ENCODE measurements at places on chromosomes 3 and 15.

GRCh38 chr15:35980719-35981118, 434.8 kb upstream of the DPH6 start:
- DNase-seq: no peak

- DNase-seq: no peak
These were observed 327.5 kb downstream of the UACA start for GRCh38 chr15:70435872-70436271.

DNA sequence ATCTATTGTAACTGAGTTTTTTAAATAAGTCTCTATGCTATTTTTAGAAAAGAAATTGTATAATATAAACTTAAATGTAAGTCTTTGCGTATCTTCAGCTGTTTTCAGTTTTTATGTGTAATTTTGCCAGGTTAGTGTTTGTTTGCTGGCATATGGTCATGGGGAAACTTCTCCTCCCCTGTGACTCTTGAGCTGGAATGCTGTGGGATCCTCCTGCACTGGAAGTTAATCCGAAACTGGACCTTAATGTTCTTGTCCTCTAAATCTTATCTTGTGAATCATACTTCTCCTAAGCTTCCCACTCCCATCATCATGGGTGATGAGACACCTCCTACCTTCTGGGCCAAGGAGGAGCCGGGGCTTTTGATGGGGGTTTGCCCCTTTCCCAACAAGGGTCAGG, 52.4 kb upstream of the CHST2 start:
- no peak for DNase-seq

- DNase-seq: no peak
These were observed 184.8 kb upstream of the THRB start for GRCh38 chr3:24679429-24679828.

GRCh38 chr3:178849199-178849910, 222.3 kb downstream of the ZMAT3 start:
- no peak for DNase-seq

DNA sequence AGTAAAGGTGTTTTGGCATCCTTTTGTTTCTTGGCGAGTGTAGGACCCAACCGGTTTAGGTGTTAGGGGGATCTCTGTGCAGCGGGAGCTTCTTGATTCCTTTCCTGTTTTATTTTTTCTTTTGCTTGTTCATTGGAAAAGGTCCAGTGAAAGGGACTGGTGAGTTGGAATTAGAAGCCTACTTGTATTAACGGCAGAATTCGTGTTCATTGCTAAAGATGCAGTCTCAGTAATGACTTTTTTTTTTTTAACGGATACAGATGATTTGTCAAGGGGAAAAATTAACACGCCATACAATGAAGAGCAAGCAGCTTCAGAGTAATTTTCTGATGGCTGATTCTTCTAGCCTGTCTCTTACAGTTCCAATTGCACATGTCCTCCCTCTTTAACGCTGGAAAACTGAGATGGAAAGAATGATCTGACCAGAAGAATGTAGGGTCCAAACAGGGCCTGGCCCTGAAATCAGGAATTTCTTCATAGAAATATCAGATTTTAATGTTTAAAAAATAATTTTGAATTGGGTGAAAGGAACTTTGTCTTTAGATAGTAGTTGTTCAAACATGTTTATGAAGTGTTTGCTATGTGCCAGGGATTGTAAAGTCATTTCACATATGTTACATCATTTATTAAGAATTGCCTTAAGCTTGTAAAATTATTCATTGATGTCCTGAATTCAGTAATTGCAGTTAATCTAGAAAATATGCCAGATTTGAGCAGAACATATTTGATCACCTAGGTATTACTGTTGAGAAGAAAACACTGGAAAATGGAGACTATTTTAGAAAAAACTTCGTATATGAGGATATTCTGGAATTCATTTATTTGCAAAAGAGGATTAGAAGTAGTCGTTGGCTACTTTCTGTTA, 1.4 kb downstream of the MAPK6 start:
- no peak for DNase-seq

DNA sequence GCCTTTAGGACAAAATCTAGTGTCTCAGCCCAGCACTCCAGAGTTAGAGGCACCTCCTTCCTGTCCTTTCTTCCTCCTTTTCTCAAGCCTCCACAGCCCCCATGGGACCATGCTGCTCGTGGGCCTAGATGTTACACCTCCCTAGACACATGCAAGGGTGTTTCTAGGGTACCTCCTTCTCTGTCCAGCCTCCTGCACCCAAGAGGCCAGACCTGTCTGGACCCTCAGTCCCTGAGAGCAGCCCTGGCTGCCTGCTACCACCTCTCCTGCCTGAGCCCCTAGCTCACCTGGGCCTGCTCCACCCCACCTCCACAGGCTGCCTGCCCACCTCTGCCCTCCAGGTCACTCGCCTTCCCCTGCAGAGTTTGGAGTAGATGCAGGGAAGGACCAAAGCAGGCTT, 5.2 kb downstream of the LOXL1 start:
- DNase-seq: no peak

DNA sequence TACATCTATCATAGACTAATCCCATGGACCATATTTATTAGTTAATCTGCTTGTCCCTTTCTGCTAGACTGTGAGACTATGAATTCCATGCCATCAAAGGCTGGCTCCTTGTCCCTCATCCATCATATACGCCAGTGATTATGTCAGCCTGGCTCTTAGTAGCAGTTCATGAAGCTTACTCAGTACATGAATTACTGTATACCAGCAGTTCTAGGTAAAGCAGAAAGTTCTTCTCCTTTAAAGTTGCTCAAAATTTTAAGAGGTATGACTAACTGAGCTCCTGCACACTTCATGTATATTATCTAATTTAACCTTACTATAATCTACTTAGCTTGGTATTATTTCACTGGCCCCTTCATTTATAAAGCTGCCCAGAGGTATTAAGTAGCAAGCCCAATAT, 190.9 kb upstream of the TBL1XR1 start:
- no peak for DNase-seq

GRCh38 chr15:72934921-72935320, 117.3 kb upstream of the NEO1 start:
- DNase-seq: no peak

DNA sequence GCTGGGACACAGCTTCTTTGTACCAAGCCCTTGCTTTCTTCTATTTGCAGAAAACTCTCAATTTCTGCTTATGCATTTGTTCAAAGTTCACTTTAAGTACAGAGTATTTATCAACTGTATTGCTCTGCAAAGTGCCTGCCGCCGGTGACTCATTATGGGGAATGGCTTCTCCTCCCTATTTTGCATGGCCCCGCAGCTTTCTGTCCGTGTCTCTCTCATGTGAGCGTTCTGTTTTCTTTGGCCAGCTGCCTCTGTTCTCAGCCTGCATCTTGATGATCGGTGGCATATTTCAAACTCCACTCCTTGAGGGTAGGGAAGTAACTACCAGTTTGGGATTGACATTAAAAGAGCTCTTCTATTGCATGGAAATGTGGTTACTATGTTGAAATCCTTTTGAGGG, 28.6 kb upstream of the ST8SIA2 start:
- no peak for DNase-seq

DNA sequence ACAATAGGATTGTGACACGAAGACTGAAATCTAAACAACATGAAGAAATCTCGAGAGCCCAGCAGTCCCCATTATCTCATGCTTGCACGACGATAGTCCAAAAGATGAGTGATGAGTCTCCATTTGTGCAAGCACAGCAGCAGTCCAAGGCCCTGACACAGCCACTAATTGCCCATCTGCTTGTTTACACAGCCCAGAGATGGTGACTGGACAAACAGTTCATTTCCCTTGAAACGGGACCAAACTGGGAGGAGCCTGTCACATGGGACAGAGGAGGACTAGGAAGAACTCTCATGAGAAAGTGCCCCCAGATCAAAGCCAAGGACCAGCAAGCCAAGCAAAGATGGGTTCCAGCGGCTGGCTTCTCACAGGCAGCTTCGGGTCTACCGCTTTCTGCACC, 121.0 kb downstream of the GREM1 start:
- DNase-seq: no peak

DNA sequence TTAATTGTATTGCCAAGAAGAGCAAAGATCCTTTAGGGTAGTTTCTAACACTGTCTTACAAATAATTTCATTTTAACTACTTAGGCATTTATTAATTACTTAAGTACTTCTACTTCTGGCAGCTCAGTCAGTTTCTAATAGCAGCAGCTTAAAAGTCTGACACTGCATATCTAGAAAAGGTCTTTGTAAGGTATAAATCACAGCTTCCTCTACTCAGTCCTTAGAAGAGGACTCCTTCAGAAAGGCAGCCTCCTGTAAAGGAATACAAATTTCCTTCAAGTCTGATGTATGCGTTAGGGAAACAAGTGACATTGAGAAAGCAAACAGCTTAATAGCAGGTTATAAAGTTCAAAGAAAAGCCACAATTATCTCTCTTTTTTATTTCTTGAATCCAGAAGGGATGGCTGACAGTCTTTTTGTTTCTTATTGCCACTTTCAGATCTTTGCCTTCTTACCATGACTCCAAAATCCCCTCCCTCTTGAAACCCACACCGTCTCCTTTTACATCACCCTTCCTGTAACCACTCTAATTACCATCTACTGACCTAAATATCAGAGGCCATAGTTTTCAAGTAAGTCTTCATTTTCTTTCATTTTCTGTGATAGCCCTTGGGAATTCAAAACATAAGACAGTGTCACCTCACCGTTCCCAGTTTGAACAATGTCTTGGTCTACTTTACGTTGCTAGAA, 109.5 kb downstream of the CGGBP1 start:
- DNase-seq: no peak

GRCh38 chr3:126439968-126440708, 35.6 kb downstream of the ZXDC start:
- DNase-seq: no peak

DNA sequence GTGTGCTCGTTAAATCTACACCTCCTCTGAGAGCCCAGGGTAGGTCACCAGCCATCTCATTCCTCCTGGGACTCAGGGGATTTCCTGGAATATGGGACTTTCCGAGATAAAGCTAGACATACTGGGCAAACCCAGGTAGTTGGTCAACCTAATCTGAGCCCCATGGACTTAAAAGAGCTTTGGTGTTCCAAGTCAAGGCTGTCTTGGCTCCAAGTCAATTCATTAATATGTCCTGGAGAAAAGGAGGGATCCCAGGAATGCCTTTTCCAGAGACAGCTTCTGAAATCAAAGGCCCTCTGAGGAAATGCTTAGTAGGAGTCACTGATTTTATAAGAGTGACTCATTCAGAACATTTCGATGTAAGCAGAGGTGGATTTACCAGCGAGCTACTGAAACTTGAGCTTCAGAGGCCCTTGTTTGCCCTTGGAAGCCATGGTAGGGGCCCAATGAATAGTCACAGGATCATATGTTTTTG, 137.3 kb upstream of the UBE2E1 start:
- DNase-seq: no peak
